ENCODE measurements at places on chromosomes 4 and X.

DNA sequence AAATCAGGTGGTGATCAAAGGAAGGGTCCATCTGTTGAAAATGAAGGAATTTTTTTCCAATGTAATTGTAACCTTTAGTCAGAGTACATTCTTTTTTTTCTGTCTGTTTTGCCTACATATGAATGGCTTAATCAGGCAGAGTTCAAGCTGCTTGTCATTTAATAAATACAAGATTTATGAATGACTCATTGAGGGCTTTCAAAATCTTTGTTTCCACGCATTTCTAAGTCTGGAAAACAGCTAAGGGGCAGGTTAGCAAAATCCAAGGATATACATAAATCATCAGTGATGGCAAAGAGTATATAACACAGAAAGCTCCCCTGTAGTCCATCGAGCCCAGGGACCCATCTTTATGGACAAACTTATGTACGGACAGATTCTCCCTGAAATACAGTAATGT is 1.8 kb downstream of the CA5B start:
- DNase-seq: no peak

DNA sequence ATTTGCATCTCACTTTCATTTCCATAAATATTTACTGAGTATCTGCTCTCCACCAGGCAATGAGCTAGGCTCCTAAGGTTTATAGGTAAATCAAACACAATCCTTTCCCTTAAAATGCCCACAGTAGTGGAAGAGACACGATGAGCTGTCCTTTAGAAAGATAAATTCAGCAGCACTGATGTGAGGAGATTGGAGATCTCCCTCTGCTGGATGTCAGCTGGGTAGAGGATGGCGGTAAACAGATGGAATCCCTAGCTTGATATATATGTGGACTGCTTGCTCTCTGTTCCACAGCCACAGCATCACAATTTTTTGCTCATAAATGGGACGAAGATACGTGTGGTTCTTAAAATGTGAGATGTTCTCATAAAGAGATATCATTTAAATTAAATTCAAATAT is 216.4 kb upstream of the RASGEF1B start:
- no peak for DNase-seq

DNA sequence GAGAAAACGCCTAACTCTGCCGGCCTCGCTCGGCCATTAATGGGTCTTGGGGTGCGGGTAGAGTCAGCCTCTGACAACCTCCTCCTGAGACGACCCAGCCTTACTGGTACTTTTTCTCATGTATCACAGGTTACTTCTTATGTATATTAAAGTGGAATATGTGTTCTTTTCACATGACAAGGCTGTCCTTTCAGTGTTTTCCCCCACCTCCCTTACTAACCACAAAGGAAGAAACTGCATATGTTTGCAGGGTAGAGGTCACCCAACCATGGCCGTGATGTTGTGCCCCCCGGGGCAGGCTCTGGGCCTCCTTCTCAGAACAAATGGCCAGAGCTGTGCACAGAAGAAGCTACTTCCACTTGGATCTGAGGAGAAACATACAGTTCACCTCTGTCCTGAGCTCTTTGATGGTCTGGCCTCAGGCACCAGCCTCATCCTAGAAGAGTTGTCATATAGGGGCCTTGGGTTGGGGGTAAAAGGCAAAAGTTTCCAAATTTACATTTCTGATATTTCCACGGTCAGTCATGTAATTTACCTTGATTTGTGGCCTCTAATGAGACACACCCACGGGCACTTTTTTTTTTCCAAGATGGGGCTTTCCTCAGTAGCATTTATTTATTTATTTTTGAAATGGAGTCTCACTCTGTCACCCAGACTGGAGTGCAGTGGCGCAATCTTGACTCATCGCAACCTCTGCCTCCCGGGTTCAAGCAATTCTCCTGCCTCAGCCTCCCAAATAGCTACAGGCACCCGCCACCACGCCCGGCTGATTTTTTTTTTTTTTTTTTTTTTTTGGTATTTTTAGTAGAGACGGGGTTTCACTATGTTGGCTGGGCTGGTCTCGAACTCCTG is 1.9 kb downstream of the SOWAHD start:
- no peak for DNase-seq

GRCh38 chr4:99591757-99592156 is 17.1 kb downstream of the MTTP start:
- no peak for DNase-seq

DNA sequence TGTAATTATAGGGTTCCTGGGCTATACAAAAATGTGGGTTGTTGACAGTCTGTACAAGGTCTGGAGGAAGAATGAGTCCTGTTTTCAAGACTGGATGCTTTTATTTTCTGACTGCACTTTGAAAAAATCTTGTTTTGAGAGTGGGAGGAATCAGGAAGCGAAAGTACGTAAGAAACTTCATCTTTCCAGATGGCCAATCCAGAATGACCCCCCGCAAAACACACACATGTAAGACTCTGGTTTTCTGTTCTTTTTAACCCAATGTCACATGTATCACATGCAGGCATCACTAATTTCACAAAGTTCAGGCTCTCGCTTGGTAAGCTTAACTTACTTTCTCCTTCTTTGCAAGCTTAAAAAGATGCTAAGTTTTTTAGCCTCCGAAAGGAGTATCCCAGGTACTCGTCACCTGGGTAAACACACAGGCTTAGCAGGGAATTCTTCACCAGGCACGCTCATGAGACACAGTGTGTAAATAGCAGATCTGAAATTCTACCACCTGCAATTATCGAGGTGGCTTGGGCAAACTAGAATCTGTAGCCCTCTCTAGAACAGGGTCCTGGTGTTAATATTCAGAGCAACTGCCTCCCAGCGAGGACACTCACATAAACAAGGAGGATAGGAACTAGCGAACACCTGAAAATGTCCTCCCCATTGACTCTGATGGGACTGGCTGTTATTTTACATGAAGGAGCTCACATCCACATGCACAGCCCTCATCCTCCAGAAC is 90.7 kb downstream of the NSUN7 start:
- DNase-seq: no peak

DNA sequence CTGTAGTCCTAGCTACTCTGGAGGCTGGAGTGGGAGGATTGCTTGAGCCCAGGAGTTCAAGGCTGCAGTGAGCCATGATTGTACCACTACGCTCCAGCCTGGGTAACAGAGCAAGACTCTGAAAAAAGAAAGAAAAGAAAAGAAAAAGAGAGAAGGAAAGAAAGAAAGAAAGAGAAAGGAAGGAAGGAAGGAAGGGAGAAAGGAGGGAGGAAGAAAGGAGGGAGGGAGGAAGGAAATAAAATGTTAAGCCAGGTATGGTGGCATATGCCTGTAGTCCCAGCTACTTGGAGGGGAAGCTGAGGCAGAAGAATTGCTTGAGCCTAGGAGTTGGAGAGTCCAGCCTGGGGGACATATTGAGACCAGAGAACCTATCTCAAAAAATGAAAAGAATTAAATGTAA is 12.0 kb downstream of the STAP1 start:
- DNase-seq: no peak

DNA sequence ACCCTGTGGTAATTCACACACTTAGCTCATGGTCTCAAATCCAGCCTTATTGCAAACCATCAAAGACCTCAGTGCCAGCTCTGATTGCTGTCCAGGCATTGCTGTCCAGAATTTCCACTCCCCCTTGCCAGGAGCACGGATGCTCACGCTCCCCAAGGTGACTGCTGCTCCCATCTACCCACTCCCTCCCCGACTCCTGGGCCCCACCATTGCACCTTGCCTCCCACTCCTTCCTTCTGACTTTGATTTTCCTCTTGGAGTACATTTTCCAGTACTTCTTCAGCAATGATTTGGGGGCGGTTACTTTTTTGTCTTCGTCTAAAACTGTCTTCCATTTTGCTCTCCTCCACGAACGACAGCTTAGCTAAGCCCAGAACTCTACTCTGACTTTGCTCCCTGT is 11.5 kb downstream of the ZFYVE28 start:
- DNase-seq: no peak

DNA sequence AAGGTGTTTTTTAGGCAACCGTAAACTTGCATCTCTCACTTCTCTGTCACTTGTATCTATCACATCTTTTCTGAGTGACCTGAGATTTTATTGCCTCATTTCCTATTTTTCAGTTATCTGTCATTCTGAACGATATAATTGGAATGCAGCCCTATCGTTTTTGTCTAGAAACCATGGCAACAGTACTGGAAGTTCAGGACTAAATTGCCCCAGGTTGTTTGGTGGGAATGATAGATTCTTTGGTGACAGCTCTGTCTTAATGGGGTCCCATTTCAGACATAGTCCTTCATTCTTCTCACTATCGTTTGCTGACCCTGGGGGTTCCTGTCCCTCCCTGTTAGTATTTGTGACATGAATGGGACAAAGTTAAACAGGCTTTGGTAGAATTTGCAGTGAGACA is 267.7 kb upstream of the GALNT7 start:
- no peak for DNase-seq

- DNase-seq: no peak
Measured at GRCh38 chrX:127129510-127129909, 310.0 kb downstream of the PRR32 start.

DNA sequence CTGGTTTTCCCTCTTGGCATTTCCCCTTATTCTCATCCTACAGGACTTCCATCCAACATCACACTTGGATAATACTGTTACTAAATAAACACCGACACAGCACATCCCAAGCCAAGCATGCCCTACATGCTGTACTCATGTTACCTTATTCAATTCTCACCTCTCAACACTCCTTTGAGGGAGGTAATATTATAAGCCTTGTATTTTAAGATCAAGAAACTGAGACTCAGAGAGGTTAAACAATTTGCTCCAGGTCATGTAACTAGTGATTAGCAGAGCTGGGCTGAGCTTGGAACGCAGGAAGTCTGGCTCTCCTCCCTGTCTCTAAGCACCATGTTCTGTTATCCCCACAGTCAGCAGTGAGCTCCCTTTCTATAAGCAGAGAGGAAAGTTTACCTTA is 333.6 kb upstream of the IGFBP7 start:
- no peak for DNase-seq

DNA sequence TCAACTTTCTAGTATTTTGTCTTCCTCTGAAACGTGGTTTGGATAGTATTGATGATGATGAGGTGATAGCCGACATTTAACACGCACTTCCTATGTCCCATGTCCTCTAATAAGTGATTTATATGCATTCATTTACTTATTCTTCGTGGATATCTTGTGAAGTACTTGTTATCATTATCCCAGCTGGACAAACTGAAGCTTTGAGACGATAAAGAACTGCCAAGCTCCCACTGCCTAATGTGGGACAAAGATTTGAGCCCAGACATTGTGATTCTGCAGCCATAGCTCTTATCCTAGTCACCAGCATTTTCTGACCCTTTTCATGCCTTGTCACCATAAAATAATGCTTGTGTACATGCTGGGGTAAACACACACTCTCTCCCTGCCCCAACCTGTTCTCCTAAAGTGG is 92.5 kb downstream of the RAPGEF2 start:
- DNase-seq: no peak

All from stimulated activated CD8-positive, alpha-beta memory T cell treated with anti-CD3 and anti-CD28 coated beads, Interleukin-4, amount 100 ng/mL, for 4 hours (primary cell).